Muscle of back (tissue), 13 donors: ENCODE measurements at places on chromosomes 1 and 21.

- no peak for DNase-seq
Measured at GRCh38 chr1:30201015-30201414, 522.4 kb downstream of the MATN1 start.

DNA sequence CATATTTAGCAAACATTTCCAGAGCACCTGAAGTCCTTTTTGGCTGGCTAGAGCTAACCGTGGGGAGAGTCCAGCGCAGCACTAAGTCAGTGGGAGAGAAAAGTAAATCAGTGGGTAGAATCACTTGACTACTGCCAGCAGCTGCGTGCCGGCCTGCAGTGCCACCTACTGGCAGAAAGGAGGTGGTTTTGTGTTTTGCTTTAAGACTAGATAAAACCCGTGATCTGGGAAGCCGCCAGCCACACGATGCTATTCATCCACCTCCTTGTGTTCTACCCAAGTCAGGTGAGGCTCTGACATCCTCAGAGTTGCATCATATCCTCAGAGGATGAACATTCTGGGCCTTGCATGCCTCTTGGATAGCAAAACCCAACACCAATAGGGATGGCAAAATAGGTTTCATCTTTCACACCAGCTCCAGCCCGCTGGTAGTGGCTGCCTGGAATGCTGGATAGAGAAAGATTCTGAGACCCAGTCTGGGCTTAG lies 14.1 kb upstream of the HEYL start:
- peak; percentile 93 for DNase-seq

- DNase-seq, result no peak
Measured at GRCh38 chr21:35206141-35207125, 157.3 kb upstream of the RUNX1 start.

DNA sequence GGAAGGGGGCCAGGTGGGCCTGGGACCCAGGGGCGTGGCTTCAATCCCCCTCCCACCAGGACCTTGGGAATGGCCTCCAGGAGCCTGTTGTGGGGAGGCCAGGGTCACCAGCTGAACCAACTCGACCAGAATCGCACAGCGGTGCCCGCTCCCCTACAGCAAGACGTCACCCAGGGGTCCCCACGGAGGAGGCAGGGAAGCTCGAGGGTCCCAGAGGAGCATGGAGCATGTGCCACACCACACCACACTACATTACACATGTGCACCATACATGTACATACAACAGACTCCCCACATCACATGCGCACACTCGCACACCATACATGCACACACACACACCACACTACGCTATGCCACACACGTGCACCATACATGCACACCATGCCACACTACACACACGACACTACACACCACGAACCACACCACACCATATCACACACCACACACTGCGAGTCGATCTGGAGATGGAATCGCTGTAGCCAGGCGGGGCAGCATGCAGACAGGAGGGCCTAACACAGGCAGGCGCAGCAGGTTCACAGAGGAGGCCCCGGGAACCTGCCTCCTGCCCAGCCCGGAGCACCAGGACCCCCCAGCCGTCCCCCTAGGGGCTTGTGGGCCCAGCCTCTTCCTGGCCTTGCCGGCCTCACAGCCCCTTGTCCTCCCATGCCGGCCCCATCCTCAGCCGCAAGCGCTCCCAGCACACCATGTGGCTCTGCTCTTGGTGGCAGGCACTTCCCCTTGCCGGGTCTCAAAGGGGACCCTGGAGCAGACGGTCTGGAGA lies 596 bp downstream of the ITGB2 start:
- no peak for DNase-seq
